ENCODE measurements at places on chromosomes 12 and 14. TPM values are rescaled to one million over a fixed set of nuclear protein-coding genes. Genes with fewer than 3 reads are reported as not detected.
A peak's percentile ranks its signal among the peaks of the same experiment; 100 is the strongest.

MAP1LC3B2 gene
- total RNA-seq, result 0.29 TPM

- no peak for DNase-seq
Measured at GRCh38 chr14:54440037-54440436, 1.1 kb downstream of the CNIH1 start.

- no peak for DNase-seq
Measured at GRCh38 chr12:58639318-58639934, 280.9 kb downstream of the LRIG3 start.

DNA sequence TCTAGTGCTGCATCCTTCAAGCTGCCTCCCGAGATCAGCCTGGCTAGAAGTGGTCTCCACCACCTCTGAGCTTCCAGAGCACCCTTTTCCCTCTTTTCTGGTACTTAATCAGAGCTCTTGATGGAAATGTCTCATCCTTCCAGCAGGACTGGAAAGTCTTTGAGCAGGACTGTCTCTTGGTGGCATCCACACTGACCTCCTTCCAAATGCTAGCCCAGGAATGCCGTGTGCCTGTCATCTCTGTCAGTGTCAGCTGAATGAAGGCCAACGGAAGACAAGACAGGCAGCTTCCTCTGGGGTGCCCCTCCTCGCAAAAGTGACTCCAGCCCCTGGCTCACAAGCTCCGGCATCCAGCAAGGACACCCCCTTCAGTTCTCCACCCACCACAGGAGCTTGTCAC lies 171.3 kb upstream of the FKBP4 start:
- DNase-seq, result no peak

DNA sequence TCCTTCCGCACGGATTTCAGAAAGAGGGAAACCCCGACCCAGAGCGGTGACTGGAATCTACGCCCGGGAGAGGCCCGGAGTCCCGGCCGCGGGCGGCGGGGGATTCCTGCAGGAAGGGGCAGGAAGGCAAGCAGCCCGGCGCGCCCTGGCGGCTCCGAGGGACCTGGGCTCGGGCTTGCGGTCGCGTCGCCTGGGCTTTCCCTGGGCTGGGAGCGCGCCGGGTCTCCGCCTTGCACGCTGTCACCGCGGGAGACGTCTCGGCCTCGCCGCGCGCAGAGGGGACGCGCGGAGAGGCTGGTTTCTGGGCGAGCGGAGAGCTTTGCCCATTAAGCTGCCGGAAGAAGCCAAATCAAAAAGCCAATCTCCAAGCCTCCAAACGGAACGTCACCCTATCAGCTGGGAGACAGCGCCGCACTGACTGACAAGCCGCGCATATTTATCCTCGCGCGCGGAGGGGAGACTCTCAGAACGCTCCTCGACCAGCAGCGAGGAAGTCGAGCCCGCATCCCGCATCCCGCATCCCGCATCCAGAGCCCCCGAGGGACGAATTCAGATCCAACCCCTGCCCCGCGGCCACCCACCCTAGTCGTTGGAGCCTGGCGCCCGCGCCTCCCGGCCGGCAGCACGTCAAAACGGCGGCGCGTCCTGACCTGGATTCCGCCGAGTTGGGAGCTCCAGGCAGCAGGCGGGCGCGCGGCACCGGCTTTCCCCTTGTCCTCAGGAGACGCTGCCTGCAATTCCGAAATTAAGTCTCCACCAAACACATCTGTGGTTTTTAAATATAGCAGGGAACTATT lies at the start of gene SLC8A3:
TSS of gene SLC8A3 (minus strand) at position 293 of the 797 bp plus-strand sequence. CDS start 20,529 bp downstream, outside the sequence.
- DNase-seq, result peak; percentile 88

GRCh38 chr12:30820406-30820946 lies 65.7 kb upstream of the CAPRIN2 start:
- DNase-seq, result no peak

PTGER2 gene
- total RNA-seq, result 3.3 TPM

DYNLL1 gene
- total RNA-seq, result 168 TPM

- DNase-seq, result no peak
Measured at GRCh38 chr14:81963846-81964245, 430.2 kb upstream of the SEL1L start.

CD69 gene
- total RNA-seq, result not detected

DNA sequence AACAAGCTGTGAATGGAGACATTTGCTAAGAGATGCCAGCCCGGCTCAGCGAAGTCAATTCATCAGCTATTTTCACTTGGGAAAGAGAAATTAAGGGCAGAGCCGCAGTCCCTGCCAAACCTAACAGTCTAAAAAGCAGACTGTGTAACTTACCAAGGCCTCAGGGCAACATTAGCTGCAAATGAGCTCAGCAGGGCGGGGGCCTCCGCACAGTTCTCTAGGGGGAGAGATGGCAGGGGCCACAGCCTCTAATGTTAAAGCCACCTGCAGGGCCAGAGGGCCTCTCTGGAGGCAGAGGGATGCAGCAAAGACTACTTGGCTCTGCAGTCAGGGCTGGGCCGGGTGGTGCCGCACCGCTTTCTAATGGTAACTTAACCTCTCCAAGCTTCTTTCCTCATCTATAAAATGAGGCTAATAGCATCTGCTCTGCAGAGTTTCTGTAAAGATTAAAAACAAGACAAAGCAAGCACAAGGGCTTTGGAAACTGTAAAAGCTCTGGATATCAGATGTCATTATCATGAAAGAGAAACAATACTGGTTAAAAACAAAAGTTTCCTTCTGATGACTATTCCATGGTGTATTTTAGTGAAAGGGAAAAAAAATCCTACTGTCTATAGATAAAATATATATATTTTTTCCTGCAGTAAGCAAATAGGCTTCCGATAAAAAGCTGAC lies 13.4 kb upstream of the GPRC5A start:
- DNase-seq, result no peak

DNA sequence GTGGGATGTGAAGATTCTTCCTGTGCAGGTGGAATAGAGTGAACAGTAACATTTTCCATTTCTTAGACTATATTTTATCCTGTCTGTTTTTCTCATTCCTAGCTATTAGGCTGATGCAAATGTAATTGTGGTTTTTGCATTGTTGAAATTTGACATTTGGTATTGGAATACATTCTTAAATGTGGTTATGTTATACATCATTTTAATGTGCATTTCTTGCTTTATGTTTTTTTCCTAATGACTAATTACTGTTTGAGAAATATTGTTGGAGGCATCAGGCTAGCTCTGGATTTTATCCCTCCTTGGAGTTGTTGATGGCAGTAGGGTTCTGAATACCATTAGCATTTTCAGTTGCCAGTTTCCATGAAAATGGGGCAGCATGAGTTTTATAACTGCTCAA lies 75.9 kb upstream of the GNG2 start:
- DNase-seq, result no peak

GRCh38 chr12:107196681-107197080 lies 103.3 kb upstream of the CRY1 start:
- DNase-seq, result no peak

GRCh38 chr12:71476513-71476912 lies 36.9 kb downstream of the LGR5 start:
- DNase-seq, result peak; percentile 37

DNA sequence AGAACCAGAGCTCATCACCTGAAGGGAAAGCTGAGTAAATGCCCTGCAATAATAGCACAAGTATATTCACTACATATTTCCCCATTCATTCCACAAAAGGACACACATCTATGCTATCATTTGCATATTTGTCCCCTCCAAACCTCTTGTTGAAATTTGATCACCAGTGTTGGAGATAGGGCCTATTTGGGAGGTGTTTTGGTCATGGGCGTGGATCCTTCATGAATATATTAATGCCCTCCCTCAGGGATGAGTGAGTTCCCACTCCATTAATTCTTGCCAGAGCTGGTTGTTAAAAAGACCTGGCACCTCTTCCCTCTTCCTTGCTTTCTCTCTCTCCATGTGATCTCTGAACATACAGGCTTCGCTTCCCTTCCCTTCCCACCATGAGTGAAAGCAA lies 18.6 kb upstream of the ZDHHC17 start:
- no peak for DNase-seq

GRCh38 chr12:26853303-26854030 lies 20.5 kb upstream of the ITPR2 start:
- peak; percentile 27 for DNase-seq
